WTC11 (cell line): ENCODE measurements at places on chromosomes 2 and 18. TPM values are rescaled to one million over a fixed set of nuclear protein-coding genes. Genes with fewer than 3 reads are reported as not detected.

DNA sequence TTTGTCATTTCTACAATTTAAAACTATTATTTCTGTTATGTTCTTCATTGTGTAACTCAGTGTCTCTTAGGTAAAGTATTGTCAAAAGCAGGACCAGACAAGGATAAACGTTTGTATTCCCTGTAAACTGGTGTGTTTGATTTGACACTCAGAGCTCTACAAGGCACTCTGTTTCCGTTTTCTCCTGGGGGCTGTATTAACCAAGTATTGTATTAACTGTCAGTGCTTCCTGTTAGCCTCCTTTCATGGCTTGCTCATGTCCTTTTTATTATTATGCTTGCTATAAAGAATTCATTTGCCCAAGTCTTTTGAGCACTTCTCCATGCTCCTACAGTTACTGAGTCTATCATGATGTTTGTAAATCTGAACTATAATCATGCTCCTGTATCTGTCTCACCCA lies 323.7 kb downstream of the LPIN1 start:
- DNase-seq, result no peak

DNA sequence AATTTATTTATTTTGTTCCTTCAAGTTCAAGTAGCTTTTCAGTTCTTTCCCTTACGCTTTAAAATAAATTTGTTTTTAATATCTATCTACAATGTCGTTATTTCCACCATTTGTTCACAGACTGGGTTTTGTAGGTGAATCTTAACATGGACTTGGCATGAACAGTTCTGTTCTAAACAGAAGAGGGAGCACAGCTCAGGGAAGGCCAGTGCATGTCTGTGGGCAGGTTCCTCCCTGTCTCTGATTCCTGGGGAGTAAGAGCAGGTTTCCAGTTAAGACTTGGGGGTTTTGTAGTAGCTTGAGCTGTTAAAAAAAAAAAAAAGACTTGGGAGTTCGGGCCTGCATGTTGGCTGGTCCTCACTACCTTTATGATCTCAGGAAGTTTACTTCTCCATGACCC lies 11.1 kb downstream of the TTL start:
- DNase-seq, result no peak

DNA sequence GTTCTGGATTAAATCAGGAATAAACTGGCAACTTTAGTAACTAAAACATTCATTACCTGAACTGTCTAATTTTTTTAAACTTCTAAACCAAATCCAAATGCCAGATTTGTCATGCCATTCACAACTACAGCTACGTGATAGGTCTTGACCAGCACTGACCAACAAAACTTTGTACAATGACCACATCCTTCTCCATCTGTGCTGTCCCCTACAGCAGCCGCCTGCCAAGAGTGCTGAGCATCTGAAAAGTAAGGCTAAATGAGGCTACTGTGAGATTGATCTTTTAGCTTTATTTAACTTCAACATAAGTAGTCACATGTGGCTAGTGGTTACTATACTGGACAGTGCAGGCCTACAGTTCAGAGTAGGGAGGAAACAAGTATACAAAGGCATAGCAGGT lies 7.6 kb downstream of the FAM168B start:
- DNase-seq, result no peak

GRCh38 chr18:48724442-48724841 lies 185.6 kb downstream of the CTIF start:
- no peak for DNase-seq

- no peak for DNase-seq
Observed at GRCh38 chr18:59874166-59874565, 25.6 kb upstream of the PMAIP1 start.

DNA sequence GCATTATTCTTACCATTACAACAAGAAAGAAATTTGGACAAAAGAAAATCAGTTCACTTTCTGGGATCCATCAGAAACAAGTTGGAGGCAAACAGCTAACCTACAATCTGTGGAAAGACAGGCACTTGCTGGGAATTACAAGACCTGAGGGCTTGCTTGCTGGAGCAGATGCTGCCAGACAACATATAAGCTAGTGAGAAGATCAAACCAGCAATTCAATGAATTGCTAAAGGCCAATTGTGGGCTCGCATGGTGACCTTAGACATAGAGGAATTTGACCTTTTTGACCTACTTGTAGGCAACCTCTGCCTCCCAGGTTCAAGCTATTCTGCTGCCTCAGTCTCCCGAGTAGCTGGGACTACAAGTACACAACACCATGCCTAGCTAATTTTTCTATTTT lies 921.2 kb upstream of the CNTNAP5 start:
- no peak for DNase-seq

- DNase-seq, result no peak
Observed at GRCh38 chr2:23028106-23028505, 356.9 kb upstream of the KLHL29 start.

GRCh38 chr2:168002021-168002553 lies 245.3 kb downstream of the STK39 start:
- no peak for DNase-seq

DNA sequence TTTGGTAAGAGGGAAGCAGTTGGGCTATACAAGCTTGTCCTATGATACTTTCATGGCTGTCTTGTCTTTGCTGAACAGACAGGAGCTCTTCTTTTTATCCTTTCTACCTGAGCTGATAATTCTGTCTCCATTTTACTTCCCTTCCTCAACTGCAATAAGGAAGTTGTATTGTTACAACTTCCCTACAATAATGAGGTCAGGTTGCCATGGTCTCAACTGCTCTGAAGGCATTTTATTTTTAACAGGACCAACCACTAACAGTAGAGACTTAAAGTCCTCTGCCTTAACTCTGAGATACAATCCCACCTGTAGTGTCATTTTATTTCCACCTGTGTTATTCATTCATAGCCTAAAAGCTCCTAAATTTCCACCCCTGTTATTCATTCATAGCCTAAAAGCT lies 118.6 kb upstream of the PGAP1 start:
- DNase-seq, result no peak

DNA sequence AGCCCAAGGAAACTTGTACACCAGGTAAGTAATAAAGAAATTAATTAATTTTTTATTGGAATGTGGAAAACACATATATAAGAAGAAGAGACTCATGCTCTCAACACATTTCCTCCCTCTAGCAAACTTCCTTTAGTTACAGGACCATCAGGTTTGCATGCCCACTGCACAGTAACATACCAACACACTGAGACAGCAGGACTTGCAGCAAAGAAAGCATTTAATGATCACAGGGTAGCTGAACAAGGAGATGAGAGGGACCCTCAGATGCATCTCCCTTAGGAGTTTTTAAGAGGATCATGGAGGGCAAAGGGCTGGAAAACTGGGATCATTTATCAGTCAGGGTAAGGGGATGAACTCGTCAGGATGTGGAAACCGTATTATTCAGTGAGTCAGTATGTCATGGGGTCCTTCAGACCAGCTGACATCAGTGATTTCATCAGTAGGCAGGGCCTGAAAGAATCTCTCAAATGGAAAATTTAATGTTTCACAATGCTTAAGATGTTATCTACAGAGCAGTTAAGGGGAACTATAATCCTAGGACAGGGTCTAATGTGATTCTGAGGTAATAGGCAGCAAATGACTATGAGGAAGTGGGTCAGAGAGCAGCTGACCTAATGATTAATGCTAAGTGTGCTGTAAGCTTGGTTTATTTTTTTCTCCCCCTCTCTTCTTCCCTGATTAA lies 193.8 kb upstream of the RND3 start:
- DNase-seq, result no peak

DNA sequence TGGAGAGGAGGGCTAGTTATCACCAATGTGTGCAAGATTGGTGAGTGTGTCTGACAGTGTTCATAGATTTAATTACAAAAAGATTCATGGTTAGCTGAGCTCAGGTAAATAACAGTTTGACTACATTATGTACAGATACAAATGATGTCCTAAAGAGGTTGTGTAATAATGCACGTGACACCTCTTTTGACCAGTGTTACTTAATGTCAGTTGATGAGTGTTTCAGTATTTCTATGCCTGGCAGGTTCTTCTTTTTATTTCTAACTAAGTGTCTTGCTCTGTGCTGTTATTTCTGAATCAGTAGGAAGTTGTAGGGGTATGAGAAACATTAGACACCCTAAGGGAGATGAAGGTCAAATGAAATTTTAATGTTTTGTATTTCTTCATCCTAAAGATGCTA lies 7.9 kb upstream of the INHBB start:
- no peak for DNase-seq

- no peak for DNase-seq
Observed at GRCh38 chr18:31655354-31655753, 29.0 kb downstream of the B4GALT6 start.

DNA sequence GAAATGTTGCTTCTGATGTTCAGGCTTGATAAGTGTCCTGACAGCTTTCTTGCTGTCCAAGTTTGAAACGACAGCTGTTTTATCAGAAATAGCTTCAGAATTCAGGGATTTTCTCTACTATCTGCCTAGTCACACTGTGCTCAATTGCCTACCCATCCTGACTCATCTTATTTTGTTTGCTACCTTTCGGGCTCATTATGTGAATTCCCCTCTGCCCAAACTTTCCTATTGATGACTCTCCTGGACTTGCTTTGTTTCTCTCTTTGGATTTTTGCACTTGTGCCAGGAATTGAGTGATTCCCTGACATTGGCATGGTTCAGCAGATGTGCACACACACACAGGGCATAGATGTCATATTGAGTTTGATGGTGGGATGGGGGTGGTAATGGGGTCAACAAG lies 1052.6 kb upstream of the PIK3C3 start:
- DNase-seq, result no peak

DNA sequence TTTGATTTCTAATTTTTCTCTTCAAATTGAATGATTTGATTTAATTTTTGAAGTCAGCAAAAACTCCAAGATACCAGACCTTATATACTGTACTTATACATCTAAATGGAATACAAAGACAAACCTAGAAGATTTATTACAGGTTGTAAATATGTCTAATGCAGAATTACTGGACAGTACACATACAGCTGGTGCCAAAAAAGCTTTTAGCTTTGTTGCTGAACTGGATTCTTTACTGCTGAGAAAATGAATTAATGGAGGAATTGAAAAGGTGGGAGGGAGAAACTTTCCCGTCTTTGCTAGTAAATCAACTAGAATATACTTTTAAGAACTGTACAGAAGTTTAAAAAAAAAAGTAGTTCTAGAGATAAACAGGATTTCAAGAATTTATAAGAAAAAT lies 17.5 kb downstream of the C1D start:
- no peak for DNase-seq

- DNase-seq, result no peak
Observed at GRCh38 chr2:239833269-239834109, 191.7 kb downstream of the NDUFA10 start.

- no peak for DNase-seq
Observed at GRCh38 chr2:138023298-138023697, 59.0 kb downstream of the HNMT start.

GRCh38 chr18:12930376-12930775 lies 17.4 kb upstream of the SEH1L start:
- DNase-seq, result no peak

DNA sequence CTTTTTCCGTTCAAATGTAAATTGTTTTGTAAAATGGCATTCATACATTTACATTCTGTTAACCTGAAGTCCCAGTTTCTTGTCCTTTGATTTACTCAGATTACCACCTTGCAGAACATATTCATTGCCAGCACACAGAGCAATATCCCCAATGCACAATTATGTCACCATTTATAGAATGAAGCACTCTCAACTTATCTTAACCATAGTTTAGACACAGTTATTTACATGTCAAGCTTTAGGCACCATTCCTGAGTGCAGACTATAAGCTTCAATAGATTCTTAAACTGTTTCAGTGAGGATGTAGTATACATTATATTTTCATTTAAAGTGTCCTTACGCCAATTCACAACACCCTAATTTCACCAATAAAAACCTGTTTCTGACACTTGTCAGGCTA lies 1977.9 kb downstream of the SUCLG1 start:
- no peak for DNase-seq

DNA sequence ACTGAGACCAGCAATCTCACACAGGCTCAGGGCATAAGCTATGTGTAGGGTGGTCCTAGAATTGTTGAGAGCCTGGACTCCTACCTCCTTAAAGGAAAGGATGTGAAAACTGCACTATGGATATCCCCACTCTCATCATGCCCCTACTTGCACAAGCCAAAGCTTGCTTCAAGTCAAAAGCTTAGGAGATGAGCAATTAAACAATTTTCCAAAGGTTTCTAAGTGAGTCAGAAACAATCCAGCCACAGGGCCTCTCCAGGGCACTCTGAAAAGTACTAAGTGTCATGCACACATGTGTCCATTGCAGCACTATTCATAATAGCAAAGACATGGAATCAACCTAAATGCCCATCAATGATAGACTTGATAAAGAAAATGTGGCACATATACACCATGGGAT lies 215.4 kb downstream of the AFF3 start:
- no peak for DNase-seq

- DNase-seq, result no peak
Observed at GRCh38 chr2:9814129-9814868, 29.0 kb upstream of the TAF1B start.

DNA sequence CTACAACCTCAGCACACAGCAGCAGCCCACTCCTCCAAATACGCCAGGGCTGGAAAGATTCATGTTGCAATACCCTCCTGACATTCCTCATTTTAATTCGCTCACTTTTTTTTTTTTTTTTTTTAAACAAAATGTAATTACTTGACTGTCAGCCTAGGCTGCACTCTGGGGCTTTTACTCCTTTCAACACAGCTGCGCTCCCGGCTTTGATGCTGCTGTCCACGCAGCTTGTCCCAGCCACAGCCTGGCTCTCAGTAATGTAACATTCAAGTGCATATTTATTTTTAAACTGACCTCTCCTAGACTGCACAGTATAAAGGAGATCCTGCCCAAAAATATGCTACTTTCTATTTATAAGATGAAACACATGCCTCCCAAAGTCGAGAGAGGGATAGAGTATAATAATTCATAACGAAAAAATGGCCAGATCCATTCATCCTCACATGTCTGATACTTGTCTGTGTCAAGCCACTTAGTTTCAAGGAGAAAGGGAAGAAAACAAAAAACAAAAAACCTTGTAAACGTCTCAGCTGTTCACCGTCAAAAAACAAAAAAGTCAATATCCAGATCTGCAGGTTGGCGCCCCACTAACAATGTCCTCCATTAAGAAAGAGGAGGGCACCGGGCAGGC lies 949 bp downstream of the CDC42EP3 start:
- no peak for DNase-seq

- DNase-seq, result no peak
Observed at GRCh38 chr2:85925216-85925671, 36.5 kb upstream of the ST3GAL5 start.

GRCh38 chr18:79750980-79751571 lies 46.7 kb upstream of the KCNG2 start:
- DNase-seq, result no peak

DNA sequence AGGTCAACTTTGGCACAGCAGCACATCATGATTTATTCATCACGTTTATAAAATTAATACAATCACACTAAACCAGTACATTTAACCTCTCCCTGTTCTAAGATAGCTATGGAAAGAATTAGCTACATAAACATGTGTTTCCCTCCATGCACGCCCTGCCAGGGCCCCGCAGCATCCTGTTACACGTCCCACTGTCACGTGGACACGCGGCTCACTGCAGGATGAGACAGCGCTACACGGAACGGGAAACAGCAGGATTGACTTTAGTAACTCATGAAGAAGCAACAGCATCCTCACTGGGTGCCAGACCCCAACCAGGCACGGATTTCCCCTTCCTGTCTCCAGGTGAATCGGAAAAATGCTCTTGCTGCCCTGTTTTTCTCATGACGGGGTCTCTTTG lies 30.9 kb upstream of the SALL3 start:
- no peak for DNase-seq

Gene OXER1
- 2.6 to 2.7 TPM (median 2.7 TPM) in 3 replicates for total RNA-seq

Gene SF3B6
- total RNA-seq, result 117 to 128 TPM (median 126 TPM) in 3 replicates

Gene BCL2
- 2.2 to 2.6 TPM (median 2.3 TPM) in 3 replicates for total RNA-seq

Gene HOXD13
- not detected in 3 replicates for total RNA-seq

Gene CD207
- not detected in 3 replicates for total RNA-seq

Gene DCC
- 0.18 to 0.72 TPM (median 0.66 TPM) in 3 replicates for total RNA-seq

Gene KCNIP3
- 2.1 to 3.3 TPM (median 3.1 TPM) in 3 replicates for total RNA-seq

Gene REG3G
- 0.20 to 0.39 TPM (median 0.30 TPM) in 3 replicates for total RNA-seq

Gene KRTCAP3
- total RNA-seq, result 41.9 to 50.0 TPM (median 49.2 TPM) in 3 replicates

Gene GKN2
- not detected in 3 replicates for total RNA-seq
